Anterior cingulate cortex (tissue), 58 donors: ENCODE measurements at places on chromosomes 12 and 14.

- DNase-seq = no peak
Measured at GRCh38 chr12:96121271-96121711, 72.9 kb upstream of the ELK3 start.

DNA sequence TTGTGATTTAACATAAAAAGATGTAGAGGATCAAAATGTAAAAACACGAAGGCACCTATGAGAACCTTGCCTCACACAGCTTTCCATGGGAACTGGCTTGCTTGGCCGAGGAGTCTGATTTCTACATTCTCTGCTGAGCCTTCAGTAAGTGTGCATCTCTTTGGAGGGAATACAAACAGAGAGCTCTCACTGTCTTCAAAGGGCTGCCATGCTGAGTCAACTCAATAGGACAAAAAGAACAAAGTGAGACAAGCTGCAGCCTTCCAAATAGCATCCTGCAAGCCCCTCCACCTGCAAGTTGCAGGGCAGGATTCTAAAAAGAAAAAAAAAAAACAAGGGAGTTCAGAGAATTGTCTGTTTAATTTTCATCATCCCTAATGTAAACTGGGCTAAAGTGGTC is 411.9 kb downstream of the NELL2 start:
- DNase-seq = no peak

DNA sequence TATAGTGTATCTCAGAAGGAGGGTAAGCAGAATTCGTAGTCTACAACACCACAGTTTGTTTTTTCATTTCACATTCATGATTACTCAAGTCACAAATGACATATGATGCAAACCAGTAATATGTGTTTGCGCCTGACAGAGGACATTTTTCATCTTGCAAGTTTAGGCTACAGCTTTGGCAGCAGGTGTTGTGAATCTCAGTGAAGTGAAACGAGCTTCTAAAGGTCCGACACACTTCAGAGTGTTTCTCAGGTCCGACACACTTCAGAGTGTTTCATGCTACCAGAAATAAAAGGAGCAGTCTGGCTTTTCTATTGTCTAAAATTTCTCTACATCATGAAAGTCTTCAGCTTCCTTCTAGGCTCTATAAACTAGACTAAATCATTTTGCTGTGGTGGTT is 22.7 kb downstream of the CLEC14A start:
- no peak for DNase-seq

- no peak for DNase-seq
Measured at GRCh38 chr12:107444771-107445170, 240.8 kb upstream of the PWP1 start.

DNA sequence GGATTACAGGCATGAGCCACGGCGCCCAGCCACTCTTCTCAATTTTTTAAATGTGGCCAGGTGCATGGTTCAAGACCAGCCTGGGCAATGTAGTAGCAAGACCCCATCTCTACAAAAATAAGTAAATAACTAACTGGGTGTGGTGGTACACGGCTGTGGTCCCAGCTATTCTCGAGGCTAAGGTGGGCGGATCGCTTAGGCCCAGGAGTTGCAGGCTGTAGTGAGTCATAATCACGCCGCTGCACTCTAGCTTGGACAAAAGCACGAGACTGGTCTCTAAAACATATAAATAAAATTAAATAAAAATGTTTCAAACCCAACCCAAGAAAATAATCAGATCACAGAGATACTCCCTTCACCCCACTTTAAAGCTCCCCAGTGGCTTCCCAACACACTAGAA is 8.9 kb downstream of the KDM2B start:
- DNase-seq = no peak
